ENCODE measurements at places on chromosomes 16 and 17.
A peak's percentile ranks its signal among the peaks of the same experiment; 100 is the strongest.

DNA sequence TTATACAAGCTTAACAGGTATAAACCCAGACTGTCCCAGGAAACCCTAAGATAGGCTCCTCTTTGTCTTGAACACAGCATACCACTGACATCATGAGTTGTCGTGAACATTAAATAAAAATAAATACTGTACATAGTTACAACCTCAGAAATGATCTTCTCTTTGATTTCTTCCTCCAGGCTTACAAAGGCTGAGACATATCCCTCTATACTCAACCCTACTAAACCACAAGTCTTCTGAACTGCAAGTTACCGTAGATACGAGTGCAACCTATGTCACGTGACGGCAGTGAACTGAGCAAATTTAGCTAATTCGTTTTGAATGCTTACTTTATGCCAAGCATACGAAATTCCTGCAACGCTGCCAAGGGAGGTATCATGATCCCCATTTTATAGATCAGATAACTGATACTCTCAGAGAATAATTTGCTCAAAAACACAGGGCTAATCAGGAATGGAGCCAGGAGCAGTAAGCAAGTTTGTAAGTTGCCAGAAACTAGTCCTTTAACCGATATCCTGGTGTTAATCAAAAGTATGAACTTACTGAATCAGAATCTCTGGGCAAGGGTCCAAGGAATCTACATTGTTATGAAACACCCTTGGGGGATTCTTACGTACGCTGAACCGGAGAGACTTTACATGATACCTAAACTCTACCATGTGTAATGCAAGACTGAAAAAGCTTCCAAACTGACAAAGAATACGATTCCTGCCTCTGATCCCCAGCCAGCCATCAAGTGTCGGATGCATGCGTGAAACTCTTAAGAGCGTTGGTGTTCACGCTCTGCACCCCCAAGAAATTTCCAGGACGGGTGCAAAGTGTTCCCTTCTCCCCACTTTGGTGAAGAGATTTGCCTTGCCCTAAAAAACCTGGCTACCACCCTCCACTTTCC, 106.2 kb downstream of the XYLT1 start:
- DNase-seq, result no peak

DNA sequence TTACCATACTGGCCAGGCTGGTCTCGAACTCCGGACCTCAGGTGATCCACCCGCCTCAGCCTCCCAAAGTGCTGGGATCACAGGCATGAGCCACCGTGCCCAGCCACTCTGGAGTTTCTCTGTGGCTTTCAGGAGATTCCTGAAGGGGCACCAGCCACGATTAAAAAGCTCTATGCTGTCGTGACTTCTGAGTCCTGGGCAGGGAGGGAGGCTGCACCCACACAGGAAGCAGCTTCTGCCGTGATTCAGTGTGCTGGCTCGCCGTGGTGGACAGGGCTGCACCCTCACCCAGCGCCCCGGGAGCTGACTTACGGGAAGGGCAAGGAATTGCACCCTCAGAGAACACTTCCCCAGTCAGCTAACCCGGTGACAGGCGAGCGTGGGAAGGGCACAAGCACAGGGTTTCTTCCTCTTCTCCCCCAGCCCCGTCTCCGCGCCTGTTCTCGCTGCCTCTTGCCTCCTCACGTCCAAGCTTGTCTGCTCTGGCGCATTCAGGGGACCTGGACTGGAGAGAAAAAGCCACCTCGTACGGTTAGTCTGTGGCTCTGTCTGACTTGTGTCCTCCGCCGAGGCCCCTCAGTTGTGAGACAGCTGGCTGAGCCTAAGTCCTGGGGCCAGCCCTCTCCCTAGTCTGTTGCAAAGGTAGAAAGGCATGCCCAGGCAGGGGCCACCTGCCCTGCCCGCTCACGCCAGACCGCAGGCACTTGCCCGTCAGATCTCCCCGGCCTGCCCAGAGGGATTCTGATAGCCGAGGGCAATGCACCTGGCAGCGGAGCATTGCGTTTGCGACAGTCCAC, 145.0 kb downstream of the SEC14L1 start:
- peak; percentile 12 for DNase-seq

GRCh38 chr16:8959921-8960787, 3.6 kb downstream of the USP7 start:
- DNase-seq, result no peak

GRCh38 chr17:2847381-2848333, 51.4 kb downstream of the RAP1GAP2 start:
- DNase-seq, result no peak

DNA sequence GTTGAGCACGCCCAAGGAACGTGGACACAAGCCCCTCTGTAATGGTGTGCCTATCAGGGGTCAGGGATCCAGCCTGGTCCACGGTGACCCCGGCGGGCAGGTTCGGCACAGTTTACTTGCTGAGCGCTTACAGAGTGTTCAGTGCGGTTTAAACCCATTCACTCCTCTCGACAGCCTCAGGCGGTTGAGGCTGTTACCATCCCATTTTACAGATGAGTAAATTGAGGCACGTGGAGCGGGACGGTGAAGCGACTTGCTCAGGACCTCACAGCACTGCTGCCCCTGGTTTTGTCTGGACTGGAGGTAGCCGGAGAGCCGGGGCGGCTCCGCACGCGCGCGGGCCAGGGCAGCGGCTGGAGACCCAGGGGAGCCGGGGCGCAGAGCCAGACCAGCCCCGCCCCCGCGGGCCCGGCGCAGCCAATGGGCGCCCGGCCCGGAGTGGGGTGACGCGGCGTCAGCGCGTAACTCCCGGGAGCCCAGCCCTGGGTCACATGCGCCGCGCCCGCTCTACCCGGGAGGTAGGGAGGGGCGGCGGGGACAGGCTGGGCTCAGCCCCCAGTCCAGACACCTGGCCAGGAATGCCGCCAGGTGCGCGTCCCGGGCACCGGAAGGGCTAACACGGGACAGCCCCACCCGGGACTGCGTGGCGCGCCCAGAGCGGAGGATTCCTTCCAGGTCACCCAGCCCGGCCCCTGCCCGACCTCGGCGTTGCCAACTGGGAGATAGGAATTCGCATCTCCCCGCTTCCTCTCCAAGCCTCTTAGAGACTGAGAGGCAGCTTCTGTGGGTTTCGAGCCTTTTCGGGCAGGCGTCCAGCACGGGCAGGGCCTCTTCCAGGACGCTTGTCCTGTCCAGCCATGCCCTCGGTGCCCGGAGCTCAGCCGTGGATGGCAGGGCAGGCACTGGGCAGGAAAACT, 3.3 kb upstream of the SREBF1 start:
- peak; percentile 93 for DNase-seq

DNA sequence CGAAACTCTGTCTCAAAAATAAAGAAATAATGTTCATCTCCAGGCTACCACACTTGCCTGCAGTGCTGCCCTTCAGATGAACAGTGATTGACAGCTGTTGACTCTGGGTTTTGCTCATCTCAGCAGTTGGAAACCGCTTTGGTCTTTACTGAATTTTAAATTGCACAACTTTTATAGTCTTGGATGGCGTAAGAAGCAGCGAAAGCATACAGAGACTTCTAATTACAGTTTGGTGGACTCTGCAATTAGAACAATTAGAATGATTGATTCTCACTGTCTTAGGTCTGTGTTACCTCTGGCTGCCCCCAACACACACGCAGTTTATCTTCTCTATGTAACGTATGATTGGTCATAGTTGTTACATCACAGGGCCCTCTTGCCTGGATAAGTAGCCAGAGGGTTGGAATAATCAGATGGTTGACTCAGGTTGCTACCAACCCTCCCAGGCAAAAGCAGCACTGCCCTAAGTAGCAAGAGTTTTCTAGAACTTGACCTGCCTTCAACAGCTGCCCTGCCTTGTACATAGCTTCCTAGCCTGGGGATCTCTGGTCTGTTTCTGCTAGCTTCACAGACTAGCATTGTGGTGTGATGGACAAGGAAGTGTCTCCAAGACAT, 1.9 kb upstream of the NAT9 start:
- DNase-seq, result no peak

DNA sequence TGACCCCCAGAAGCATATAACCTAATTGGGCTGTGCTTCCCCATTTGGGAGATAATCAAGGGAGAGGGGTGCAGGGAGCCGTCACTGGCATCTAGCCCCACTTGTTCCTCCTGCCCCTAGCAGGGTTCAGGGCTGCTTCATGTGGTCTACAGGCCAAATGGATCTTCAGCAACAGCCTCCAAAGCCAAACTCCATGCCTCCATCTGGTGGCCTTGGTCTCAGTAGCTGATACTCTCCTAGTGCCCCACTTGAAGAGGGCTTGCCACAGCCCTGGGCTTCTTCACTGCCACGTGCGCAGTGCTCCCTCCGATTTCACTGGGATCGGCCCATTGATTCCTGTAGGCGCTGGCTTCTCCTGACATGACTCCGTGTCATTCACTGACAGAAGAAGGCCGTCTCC, 24.6 kb downstream of the LYRM9 start:
- DNase-seq, result no peak

DNA sequence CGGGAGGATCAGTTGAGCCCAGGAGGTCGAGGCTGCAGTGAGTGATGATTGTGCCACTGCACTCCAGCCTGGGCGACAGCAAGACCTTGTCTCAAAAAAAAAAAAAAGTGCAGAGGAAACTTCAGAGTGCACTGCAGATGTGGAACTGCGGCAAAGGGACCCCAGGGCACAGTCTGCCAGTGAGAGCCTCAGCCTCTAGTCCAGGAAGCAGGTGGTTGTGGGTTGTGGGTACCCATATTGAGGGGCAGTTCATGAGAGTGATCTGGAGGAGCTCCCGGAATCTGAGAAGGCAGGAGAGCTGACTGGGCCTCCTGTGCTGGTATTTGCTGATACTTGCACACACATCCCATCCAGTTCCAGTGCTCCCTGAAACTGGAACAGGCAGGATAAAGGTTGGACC, 13.1 kb downstream of the FOXN1 start:
- DNase-seq, result no peak

DNA sequence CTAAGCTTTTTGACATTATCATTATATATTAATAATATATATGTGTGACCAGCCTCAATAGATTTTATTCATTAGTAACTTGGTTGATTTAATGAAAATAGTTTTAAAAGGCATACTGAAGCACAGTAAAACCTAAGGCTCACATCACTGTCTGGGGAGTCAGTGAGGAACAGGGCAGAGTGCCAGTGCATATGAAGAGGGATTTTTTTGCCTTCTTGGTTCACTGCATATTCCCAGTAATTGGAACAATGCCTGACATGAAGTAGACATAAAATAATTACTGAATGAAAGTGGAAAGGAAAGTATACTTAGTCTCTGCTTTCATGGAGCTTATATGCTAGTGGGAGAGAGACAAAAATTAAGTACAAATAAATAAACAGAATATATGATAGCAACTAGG, 81.1 kb downstream of the FTO start:
- no peak for DNase-seq

GRCh38 chr16:78543023-78543422, 443.6 kb downstream of the WWOX start:
- DNase-seq, result no peak

DNA sequence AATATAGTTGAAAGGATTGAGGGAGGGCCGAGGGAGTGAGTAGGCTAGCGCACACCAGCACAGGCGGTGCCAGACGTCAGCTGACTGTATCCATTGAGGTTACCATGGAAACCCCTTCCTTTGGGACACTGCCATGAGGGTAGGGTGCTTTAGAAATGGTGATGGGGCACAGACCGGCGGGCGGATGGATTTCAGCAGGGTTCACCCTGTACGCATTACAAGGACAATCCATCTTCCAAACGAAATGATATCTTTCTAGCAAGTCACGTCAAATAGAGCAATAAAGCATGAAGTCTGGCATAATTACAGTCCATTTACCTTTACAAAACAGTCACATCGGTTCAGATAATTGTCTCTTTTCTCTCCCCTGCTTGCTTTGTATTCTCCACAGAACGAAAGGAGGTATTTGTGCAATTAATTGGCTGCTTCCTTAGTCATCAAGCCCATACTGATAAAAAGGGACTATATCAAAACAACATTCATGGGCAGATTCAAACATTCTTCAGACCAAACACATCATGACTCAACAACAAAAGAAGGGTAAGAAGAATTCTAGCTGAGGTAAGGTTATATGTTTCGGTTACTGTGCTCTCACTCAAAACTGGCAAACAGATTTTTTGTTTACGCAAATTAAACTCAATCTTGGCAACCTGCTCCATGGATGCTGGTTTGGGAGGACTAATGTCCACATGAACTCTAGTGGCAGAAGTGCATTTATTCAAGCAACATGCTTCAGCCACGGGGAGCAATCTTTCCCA, 140.6 kb downstream of the CDK5R1 start:
- peak; percentile 72 for DNase-seq

DNA sequence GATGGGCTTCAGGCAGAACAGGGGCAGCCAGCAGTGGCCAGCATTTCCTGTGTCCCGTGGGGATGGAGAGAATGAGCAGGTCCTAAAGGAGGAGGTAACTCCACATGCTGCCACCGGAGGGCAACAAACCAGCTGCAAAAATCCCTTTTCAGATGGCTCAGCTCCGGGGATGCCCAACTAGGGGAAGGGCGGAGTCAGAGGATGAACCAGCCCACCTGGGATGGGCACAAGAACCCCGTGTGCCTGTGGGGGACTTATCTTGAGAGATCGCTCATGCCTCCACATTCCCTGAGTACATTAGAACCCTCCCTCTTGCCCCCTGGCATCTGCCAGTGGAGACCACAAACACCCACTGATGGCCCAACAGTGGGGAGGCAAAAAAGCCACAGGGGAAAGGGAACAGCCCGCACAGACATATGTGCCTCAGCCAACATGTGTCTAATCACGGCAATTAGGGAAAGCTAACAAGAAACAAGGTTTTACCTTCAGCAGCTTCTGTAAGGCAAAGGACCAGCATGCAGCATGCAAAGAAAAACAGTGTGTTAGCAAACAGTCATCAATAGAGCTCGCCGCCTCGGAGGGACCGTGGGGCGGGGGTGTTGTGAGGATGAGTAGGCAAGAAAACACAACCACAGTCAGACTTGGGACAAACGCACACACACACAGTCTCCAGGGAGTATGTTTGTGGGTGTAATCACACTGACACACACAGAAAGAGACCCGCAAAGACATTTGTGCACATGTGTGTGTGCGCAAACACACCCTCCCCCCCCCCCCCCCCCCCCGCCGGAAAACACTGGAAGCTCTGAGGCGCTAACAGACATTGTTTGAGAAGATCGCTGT, 64.0 kb downstream of the MYO18A start:
- DNase-seq, result peak; percentile 31

DNA sequence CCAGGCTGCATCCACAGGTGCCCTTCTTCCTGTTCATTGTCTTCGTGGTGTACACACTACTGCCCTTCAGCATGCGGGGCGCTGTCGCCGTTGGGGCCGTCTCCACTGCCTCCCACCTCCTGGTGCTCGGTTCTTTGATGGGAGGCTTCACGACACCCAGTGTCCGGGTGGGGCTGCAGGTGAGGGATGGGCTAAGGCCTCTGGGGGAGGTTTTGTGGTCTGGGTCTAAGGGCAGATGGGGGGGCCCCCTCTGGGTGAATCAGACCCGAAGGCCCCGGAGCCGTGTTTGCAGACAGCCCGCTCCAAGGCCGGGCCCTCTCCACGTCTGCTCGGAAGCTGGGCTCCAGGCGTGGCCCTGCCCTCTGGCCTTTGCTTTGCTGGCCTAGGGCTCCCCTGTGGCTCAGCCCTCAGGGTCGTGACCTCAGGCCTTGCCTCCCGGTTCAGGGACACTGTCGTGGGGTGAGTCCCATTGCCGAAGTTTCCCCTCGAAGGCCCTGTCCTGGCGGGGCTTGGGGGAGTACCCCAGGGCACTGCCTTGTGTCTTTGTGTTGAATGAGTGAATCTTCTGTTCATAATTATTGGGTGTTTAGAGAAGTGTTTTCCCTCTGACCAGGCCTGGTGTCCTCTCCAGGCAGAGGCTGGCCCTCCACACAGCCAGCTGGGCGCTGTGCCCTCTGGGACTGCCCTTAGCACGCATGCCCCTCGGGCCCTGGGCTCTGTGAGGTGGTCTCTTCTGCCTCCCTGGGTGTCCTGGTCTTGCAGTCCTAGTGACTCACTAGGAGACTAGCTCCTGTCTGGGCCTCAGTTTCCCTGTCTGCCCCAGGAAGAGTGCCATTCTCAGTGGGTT, 25.6 kb downstream of the ADCY7 start:
- DNase-seq, result no peak
